ENCODE measurements at places on chromosomes 12 and 14.

DNA sequence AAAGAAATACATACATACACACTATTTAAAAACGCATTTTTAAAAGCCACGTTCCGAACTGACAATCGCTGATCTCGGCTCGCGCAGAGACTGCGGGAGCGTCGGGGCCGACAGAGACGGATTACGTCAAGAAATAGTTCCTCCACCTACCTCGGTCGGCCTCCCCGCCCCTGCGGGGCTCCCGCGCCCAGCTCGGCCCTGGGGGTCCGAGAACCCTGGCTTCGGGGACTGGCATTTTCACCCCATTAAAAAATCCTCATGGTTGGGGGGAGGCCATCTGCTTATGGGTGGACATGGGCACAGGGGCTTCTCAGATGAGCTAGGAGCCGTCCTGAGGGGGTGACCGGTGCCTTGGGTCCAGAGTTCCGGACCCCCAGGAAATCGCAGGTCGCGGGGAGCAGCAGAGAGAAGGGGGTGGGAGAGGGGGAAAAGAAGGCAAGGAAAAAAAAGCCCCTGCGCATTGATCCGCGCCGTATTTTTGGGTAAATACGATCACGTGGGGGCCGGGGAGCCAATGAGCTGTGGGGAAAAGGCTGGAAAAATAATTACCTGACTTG is 324 bp upstream of the HOXC9 start:
- DNase-seq = peak; percentile 31

DNA sequence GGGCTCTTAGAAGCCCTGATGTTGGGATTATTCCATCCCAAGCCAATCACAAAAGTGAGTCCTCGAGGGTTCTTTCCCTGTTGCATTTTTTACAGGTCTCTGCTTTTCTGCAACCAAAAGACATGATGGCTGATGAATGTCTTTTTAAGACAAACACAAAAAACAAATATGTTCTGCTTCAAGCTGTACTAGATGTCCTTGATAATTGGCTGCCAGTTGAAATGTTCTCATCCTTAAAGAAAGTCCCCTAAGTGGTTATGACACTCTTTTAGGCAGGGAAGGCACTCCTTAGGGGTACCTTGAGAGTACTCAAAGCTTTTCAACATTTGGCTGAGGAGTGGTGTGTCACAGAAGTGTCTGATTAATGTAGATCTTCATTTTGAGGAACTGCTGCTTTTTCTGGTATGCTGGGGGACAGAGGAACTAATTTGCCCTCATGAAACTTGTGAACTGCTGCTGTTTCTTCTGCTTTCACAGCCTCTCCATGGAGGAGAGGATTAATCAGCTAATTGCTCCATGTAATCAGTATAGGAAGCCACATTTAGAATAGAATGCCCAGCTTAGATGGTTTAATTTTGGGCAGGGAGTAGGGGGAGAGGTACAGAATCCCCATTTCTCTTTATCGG is 22.8 kb upstream of the IGF1 start:
- DNase-seq = no peak

DNA sequence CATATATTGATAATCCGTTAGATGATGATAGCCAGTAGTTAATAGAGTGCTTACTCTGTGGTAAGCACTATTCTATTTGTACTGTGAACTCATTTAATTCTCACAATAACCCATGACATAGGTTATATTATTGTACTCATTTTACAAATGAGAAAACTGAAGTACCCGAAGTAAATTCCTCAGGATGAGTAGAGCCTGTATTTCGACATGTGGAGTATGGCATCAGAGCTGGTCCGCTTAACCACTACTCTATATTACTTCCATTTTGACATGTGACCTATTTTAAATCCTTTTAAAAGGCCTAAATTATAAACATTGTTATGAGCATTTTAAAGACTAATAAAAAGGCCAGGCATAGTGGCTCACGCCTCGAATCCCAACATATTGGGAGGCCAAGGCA is 8.0 kb upstream of the RAP1B start:
- DNase-seq = no peak

- peak; percentile 35 for DNase-seq
Measured at GRCh38 chr12:219891-220352, 6.0 kb upstream of the SLC6A12 start.

DNA sequence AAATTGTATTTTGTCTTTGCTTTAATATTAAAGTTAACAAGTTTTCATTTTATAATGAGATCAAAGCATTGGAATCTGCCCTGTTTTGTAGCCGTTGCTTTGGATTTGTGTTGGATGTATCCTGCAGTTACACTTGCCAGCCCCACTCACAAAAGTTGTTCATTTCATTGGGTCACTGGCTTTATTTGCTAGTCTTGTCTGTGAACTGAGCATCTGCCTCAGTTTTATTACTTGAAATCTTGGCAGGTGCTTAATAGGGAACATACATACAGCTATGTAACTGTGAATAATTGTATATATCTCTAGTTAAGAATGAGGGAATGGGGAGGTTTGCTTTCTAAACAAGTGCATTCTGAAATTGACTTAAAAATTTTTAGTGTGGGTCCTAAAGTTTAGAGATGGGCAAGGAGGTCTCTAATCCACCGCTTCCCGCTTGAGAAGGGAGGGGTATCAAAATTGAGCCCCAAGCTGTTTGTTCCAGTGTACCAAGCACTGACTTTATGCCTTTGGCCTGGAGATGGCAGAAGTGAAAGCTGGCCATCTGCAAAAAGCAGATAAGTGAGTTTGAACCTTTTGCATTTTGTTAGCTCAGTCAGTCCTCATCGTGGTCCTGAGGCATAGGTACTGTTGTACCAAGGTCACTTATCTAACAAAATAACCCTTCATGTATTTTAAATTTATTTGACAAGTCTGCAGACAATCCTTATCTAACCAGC is 9.3 kb downstream of the EIF5 start:
- no peak for DNase-seq

GRCh38 chr12:53480491-53481442 is 18.5 kb downstream of the MAP3K12 start:
- DNase-seq = no peak

DNA sequence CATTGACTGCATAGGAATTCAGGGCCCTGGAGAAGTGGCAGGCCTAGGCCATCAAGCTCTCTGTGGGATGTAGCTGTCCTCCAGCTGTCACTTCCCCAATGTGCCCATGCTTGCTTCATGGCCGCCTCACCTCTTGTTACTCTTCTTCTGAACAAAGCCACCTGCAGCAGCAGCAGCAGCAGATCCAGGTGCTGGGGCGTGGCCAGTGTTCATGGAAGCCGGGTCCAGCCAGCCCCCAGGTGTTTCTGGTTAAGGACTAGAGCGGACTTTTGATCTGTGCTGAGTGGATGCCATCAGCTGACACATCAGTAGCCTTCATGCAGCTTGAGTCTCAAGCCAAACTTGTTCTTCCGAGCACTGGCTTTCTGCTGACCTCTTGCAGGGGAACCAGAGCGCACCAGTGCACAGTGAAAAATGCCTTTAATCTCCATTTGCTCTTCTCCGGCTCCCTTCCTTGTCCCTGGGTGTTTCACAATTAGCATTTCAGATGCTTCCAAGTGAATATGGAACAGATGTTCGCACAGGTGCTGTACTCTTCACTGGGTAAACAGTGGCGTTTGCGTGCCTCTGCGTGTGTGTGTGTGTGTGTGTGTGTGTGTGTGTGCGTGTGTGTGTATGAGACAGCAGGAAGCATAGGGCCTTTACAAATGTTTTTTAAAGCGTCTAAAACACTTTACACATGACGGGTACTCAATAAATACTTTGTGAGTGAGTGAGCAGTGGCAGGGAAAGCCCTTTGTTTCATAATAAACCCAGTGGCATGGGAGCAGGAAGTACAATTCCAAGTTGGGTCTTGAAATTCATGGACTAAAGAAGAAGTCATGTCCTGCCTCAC is 20.1 kb downstream of the TPCN1 start:
- peak; percentile 96 for DNase-seq

GRCh38 chr12:120142231-120142877 is 25.8 kb upstream of the RAB35 start:
- peak; percentile 46 for DNase-seq

DNA sequence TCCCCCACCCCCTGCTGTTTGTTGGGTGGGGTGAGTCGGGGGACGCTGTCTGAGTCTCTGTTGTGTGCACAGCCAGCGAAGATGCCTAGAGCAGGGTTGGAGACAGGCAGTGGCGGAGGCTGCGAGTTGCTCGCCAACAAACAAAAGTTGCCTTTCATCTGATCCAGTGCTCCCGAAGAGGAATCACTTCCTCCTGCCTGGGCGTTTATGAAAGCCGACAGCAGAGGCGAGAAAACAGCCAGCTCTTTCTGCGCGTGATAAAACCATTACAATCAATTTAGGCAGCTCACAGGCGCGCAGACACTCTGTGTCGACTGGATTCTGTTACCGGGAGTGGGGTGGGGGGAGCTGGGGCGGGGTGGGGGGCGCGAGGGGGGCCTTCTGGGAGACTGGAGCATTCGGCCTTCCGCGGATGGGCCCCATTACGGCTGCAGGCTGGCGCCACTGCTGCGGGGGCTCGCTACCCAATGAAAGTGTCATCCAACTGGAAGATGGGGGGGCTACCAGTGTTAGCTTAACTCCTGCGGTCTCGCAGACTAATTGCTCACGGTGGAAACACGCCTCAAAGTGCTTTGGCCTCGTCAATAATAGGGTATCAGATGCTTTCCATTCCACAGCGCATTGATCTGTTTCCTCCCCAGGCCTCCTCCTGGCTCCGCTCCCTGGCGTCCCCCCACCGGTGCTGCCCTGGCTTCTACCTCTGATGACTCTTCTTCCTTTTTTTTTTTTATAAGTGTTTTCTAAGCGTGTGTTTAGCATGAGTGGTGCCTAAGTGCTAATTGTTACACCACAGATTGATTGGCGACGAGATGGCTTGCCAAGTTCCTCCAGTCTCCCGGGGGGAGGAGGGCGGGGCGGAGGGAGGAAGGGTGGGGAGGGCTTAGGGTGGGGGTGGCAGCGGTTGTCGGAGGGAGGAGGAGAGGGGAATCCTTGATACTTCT is 678.4 kb downstream of the MED13L start:
- no peak for DNase-seq

DNA sequence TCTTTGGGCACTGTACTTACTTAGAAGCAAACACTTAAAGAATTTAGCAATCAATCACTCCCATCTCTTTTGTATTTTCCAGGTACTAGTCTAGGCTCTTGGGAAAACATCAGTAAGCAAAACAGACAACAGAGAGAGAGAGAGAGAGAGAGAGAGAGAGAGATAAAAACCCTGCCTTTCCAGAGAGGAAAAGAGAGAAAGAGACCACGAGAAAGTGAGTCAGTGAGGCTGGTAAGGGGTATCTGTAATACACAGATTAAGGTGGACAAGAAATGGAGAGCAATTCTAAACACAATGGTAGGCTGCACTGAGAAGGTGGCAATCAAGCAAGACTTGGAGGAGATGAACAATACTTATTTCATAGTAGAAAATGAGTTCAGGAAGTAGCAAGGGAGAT is 119.9 kb upstream of the OVCH1 start:
- DNase-seq = peak; percentile 31

- no peak for DNase-seq
Measured at GRCh38 chr12:63766498-63766897, 13.2 kb upstream of the RXYLT1 start.

- no peak for DNase-seq
Measured at GRCh38 chr14:50786751-50787464, 44.1 kb downstream of the NIN start.

DNA sequence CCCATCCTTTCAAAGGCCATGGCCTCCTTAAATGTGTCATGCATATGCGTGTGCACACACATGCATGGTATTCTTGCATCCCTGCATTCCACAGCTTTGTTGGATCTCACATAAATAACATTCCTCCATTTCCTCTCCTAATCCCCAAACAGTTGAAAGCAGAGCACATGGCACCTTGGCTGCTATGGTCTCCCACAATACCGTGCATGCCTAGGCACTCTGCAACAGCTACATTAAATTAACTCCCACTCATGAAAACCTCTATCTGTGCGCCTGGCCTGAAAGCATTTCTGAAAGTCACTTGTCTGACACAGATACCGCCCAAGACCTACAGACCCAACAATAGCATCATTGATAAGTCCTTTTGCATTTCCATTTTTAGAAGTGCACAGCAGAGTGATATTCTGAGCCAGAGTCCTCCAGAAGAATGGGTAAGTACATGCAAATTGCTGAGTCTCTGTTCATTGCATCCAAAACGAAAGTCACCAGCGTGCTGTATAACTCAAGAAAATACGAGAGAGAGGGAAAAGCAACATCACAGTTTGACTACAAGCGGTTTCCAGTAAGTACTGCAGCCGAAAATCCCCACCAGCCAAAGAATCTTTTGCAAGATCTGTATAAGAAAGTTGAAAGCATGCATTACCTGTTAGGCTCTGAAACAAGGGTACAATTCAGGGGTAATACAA is 436 bp downstream of the ASB2 start:
- DNase-seq = no peak

- no peak for DNase-seq
Measured at GRCh38 chr12:130158754-130159059, 3.6 kb upstream of the FZD10 start.

GRCh38 chr12:57238854-57239554 is 9.5 kb downstream of the SHMT2 start:
- peak; percentile 82 for DNase-seq

DNA sequence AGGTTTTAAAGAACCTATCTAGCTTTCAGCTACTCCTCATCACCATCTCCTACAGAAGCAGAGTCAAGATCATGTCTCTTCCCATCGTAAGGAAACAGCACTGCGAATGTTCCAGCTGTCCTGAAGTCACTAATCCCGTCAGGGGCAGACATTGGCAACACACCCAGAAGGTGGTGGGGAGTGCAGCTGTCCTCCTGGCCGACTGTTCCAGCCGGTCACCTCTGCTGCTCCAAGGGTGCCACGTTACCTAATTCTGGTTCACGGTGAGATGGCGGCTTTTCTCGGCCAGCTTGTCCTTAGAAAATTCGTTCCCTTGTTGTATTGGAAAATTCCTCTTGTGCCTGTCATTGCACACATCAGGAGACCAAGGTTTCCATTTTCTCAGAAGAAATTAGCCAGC is 196.2 kb downstream of the ZFP36L1 start:
- no peak for DNase-seq

DNA sequence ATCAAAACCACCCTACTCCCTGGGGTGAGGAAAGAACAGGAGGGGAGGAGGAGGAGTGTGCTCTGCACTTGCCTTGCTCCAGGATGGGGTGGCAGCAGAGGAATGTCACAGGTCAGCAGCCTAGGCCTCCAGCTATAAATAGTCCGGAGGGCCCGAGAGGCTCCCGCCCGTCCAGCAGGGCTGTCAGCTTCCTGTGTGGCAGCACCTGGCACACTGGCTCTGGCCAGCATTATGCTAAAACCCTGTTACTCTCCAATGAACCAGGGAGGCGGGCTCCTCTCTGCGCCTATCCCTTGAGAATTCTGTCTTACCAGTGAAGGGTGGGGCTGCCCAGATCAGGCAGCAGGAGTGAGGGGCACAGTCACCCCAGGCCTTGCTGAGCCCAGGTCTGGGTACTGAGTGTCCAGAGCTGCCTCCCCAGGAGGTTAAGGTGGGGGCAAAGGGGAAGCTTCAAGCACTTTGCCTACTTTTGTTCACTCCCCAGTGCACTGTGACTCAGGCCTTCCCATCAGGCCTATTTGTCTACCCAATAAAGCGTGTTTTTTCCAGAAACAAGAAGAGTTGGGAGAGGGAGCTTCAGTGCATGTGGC is 1.2 kb upstream of the COX14 start:
- DNase-seq = peak; percentile 11

GRCh38 chr12:65968359-65968758 is 144.1 kb downstream of the HMGA2 start:
- no peak for DNase-seq
